Caco-2 (cell line): ENCODE measurements at places on chromosomes 2 and 18. TPM values are rescaled to one million over a fixed set of nuclear protein-coding genes. Genes with fewer than 3 reads are reported as not detected.

The GCG gene
- not detected in 2 replicates for total RNA-seq

DNA sequence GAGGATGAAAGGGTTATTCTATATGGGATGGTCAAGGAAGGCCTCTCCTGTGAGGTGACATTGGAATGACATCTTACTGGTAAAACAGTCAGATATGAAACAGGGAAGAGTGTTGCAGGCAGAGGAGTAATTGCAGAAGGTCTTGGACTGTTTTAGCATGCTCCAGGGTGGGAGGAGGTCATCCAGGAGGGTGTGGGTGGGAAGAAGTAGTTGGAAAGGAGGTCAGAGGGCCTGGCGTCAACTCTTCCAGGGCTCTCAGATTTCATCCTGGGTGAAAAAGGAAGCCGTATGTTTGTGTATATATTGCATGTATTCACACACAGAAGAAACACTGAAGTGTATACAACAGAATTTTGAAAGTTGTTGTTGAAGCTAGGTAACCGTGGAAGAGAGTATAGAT is 48.2 kb downstream of the ATP9B start:
- DNase-seq, result no peak

DNA sequence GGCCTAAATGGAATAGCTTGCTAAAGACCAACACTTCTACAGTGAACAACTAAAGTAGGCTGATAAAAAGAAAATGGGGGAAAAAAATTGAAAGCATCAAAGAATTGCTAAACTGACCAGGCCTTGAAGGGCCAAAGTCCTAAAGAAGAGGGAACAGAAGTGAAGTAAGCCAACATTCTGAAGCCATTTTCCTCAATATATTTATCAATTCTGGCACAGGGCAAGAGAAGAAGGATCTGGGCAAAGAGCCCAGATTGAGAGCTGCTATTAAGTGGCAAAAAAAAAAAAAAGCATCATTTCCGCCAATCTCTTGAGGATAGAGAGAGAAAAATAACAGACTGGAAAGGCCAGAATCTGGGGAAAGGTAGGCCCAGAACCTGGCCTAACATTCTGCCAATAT is 25.7 kb downstream of the FANCL start:
- DNase-seq, result no peak

DNA sequence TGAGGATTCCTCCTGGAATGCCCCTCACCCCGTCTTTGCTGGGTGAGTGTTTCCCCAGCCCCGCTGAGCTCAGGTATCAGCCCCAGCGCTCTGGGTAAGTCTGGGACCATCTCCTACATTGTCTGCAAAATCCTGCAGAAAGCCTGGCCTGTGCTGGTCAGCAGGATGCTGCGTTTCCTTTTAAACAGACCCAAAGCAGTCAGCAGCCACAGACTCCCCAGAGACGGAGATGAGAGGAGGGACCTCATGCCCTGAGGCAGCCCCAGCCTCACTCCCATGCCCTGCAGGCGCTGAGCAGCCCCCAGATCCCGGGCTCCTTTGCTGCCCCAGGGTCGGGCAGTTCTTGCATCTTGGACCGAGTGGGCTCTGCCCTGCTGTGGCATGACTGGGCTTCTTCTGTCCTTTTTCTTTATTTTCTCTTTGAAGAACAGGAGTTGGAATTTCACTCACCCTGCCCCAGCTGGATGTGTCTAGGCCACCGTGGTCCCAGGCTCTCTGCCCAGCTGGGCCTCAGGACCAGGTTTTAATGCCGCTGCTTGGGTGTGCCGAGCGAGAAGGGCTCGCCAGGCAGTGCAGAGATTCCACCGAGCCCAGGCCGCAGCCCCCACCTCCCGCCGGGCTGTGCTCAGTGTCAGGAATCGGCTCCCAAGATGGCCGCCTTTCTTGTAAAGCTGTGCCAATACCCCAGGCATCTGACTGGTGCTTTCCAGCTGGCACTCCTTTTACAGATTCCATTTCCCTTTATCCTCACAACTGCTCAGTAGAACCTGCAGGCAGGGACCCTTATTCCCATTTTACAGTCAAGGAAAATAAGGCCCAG is 43.6 kb downstream of the ODC1 start:
- no peak for DNase-seq

DNA sequence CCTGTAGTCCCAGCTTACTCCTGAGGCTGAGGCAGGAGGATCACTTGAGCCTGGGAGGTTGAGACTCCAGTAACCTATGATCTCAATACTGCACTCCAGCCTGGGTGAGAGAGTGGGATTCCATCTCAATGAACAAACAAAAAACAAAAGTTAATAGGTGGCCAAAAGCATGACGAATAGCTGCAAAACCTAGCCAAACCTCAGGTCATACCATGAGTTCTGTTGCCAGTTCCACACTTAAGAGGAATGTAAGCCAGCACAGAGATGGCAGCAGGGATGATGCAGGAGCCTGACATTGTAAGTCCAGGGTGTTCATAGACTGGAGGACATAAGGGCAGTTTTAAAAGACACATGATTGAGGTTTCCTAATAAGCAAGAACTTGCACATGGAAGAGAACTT is 55.3 kb upstream of the RMDN2 start:
- DNase-seq, result no peak

DNA sequence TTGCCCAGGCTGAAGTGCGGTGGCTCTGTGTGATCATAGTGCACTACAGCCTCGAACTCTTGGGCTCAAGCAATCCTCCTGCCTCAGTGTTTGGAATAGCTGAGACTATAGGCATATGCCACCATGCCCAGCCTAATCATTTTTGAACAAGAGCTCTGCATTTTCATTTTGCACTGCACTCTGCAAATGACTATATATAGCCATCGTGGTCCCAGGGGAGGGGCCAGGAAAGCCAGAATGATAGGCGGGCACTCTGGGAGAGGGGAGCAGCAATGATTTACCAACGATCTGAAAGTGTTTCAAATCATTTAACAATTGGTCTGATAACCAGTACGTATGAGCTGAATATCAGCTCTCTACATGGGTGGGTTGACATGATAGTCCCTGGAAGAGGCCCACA is 22.3 kb upstream of the ST3GAL5 start:
- DNase-seq, result no peak

The IFT172 gene
- 17.2 and 21.9 TPM in 2 replicates for total RNA-seq

DNA sequence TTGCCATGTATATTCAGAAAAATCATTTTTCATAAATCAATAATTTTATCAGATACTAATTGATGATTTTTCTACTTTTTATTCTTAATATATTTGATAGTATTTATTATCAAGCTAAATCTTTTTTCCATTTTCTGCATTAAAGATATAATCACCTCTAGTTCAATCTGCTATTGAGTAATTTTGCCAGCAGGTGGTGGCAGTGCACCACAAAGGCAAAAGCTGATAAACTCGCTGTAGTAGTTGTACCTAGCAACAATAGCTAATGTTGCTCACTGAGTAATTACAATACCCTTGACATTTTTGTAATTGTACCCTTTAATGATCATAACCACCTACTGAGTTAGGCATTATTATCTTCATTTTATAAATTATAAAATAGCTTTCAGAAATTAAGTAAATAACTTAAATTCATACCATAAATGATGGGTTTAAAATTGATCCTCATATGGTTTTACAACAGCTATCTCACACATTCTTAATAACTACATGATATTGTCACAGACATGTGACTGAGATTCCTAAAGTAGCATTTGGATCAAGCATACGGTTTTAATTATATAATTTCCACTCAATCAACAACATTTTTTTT is 52.0 kb upstream of the CALCRL start:
- DNase-seq, result peak; percentile 71

DNA sequence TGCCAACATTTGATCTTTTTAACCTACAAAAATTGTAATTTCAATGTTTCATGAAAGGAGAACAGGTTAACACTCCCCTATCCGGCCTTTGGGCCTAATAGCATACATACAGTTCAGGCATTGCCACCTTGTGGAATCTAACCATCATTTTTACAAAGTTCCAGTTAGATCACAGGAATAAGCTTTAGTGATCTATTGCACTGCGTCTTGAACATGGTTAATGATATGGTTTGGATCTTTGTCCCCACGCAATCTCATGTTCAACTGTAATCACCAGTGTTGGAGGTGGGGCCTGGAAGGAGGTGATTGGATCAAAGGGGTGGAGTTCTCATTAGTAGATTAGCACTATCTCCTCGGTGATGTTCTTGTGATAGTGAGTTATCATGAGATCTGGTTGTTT is 58.2 kb upstream of the NEUROD1 start:
- no peak for DNase-seq

DNA sequence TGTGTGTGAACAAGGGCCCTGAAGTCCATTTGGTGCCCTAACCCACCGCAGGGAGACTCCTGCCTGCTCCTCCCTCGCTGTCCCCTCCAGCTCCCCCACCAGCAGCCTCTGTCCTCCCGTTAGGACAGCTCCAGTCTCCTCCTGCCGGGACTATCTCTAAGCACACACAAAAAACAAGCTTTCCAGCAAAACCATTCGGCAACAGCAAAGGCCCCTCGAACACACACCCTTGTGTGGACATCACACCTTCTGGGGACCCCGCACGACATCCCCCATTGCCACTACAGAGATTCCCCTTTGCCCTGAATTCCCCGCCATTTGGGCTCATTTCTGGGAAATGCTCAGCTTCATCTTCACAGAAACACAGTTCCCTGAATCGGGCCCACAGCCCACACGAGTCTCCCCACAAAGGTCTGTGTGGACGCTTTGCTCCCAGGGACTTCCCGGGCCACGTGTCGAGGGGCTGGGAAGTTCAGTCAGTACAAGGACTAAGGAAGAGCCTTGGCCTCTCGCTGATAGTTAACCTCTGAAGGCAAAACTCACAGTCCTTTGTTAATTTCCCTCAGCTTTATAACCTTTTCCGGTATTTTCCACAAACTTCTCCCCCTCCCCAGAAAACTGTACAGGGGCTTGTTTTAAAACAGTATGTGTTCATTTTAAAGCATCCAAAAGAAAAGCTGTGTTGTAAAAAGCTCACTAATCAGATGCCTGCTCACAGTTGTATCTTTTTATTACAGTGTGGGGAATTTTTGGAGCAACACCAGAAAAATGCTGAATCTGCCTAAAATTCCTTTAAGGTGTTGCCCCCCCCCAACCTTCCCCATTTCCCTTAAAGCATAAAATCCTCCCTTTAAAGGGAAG is 25.9 kb downstream of the SMAD7 start:
- no peak for DNase-seq

- no peak for DNase-seq
These were observed 6.8 kb upstream of the DDX1 start for GRCh38 chr2:15584767-15585469.

The SERPINB8 gene
- total RNA-seq, result 0.97 and 0.98 TPM in 2 replicates

The TGFBRAP1 gene
- total RNA-seq, result 25.7 and 26.0 TPM in 2 replicates

GRCh38 chr2:9379391-9379755 is 44.0 kb downstream of the ITGB1BP1 start:
- DNase-seq, result no peak

- DNase-seq, result no peak
These were observed 477.1 kb upstream of the ID2 start for GRCh38 chr2:8204711-8205110.

The FAM124B gene
- not detected in 2 replicates for total RNA-seq

DNA sequence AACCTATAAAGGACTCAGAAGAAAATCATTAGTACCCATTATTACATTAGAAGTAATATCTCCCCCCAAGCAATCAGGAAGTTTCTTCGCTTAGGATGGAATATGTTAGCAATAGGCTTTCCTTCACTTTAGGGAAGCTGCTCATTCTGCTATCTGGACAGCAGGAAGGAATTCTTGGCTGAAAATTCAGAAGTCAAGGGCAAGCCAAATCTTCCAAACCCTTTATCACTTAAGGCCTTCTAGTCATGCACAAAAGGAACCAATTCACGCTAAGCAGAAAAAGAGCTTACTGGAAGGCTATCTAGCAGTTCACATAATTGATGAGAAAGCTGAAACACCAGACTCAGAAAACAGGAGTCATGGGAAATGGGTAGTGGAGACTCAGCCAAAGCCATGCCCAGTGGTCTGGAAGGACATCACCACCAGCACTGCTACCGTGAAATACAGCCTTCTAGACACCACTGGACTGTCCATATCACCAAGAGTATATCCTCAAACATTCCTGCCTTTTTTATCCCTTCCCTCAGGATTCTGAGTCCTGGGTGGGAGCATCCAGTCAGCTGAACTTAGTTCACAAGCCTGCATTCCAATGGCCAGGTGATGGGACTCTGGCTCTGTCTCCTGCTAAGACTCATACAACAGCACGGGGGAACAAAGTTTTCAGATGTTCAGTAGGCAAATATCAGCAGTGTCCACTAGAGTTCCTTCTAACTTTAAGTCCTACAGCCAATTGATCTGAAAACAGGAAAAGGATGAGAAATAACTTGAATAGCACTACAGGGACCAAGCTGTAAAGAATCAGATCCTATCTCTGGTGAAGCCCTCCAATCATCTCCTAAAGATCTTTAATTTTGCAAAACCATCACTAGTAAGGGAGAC is 14.8 kb upstream of the ADAM17 start:
- DNase-seq, result no peak

- DNase-seq, result no peak
These were observed 6.9 kb upstream of the RAB17 start for GRCh38 chr2:237597196-237598145.

DNA sequence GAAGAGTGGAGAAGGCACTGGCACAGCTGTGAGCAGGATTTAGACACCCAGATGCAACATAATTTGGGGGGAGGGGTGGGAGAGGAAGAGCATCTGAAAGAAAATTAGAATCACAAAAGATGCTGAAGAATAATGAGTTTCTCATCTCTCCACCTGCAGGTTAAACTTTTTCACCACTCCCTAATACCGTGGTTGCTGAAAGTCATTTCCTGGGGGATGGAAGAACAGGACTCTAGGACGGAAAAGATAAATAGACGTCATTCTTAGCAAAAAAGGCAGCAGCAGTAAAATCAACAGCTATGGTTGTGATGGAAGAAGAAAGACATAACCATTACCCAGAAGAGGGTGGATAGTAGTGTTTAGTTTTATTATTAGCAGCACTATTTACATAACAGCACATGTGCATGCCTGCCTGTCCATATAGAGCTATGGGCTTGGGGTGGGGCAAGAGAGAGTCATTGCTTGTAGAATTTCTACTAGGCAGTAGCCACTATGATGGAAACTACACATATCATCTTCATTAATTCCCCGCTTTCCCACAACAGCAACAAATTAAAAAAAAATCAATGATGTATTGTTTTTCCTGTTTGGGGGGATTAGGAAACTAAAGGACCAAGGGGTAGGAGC is 212.2 kb downstream of the TRIB2 start:
- DNase-seq, result no peak

GRCh38 chr2:48109491-48110204 is 203.3 kb upstream of the FBXO11 start:
- DNase-seq, result peak; percentile 7

The DSC1 gene
- total RNA-seq, result 0.11 TPM in 1 of 2 replicates, not detected in the other

The IL1RL1 gene
- total RNA-seq, result not detected in 2 replicates

The PLEKHH2 gene
- total RNA-seq, result 0.28 and 1.5 TPM in 2 replicates

- no peak for DNase-seq
These were observed 9.9 kb upstream of the ZEB2 start for GRCh38 chr2:144529841-144530240.

- no peak for DNase-seq
These were observed 272.9 kb upstream of the FIGN start for GRCh38 chr2:164008752-164009151.

GRCh38 chr2:101486258-101486701 is 11.4 kb upstream of the RFX8 start:
- DNase-seq, result no peak
